ENCODE measurements at places on chromosomes 4 and X. TPM values are rescaled to one million over a fixed set of nuclear protein-coding genes. Genes with fewer than 3 reads are reported as not detected.

DNA sequence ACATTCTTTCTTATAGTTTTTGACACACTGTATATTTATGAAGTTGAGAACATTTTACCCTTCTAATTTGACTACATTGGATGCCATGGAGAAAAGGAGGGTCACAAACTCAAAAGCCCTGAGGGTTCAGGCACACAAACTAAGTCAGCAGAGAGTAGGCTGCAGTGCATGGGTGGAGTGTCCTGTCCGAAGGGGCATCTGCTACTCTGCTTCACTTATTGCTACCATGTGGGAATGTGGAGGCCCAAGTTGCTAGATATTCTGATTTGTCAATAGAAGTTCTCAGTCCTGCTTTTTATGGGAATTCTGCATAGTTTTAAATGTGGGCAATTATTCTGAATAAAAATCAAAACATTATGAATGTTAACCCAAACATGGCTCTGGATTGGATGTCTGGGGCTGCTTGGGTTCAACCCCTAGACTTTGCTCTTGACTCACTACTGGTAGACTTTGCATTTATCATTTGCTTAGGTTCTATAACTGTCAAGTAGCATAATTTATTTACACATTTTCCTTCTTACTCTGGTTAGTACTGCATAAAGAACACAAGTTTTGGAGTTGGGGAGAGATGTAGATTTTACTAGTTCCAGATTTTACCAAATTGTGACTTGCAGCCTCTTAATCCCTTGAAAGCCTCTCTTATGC is 255.1 kb downstream of the SPRY1 start:
- H3K27ac ChIP-seq = no peak overlapping the region
- no peak overlapping the region for H3K4me3 ChIP-seq
- peaks cover 6% of the 10 kb centered on the region for H3K36me3 ChIP-seq
- no peaks in the 10 kb centered on the region for H3K4me1 ChIP-seq

- H3K36me3 ChIP-seq = no peaks in the 10 kb centered on the region
- no peaks in the 10 kb centered on the region for H3K4me1 ChIP-seq
- no peak overlapping the region for H3K4me3 ChIP-seq
- no peaks in the 10 kb centered on the region for H3K27me3 ChIP-seq
- no peak overlapping the region for H3K27ac ChIP-seq
- DNase-seq = no peak
Observed at GRCh38 chr4:176963121-176963520, 170.4 kb upstream of the VEGFC start.

- H3K27ac ChIP-seq = no peak overlapping the region
- DNase-seq = no peak
- no peaks in the 10 kb centered on the region for H3K27me3 ChIP-seq
Observed at GRCh38 chr4:59664771-59665170, 1535.4 kb upstream of the ADGRL3 start.

- H3K4me3 ChIP-seq = no peak overlapping the region
- H3K27ac ChIP-seq = no peak overlapping the region
- no peaks in the 10 kb centered on the region for H3K36me3 ChIP-seq
- no peak for DNase-seq
- H3K27me3 ChIP-seq = no peaks in the 10 kb centered on the region
Observed at GRCh38 chr4:45693746-45694145, 430.1 kb downstream of the GABRG1 start.

DNA sequence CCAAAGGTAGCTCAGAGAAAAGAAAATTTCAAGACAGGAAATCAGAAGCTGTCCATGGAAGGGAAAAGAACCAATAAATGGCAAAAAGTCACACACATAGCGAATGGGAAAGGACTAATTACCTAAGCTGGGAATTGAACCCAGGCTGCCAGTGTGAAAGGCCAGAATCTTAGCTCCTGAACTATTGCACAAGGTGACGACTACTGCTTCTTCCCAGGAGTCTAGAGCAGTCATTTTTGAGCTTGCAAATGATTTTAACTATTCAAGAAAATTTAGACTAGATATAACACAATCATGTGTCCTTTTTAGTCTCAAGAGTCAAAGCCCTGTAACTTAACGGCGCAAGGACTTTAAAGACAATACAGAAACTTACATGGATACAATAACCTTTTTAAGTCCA is 34.1 kb upstream of the ZNF81 start:
- H3K27me3 ChIP-seq = peaks cover 2% of the 10 kb centered on the region
- no peaks in the 10 kb centered on the region for H3K4me1 ChIP-seq
- no peak overlapping the region for H3K27ac ChIP-seq
- H3K36me3 ChIP-seq = no peaks in the 10 kb centered on the region

DNA sequence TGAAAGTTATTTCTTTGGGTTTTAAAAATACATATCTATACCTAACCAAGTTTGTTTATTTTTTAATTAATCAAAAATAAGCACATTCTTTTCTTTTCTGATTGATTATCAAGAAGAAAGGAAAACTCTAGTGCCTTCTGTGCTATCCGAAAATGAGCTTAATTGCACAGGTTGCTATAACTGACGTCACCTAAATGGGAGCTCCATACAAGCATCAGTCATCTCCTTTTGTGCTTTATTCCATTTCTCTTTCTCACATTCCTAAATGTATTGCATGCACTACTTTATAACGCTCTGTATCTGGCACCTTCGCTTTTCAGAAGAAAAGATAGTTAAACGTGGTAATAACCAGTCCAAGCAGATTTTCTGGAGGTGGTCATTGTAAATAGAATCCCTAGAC is 675.0 kb downstream of the STPG2 start:
- H3K27ac ChIP-seq = no peak overlapping the region
- DNase-seq = no peak
- no peaks in the 10 kb centered on the region for H3K4me1 ChIP-seq
- no peak overlapping the region for H3K4me3 ChIP-seq
- H3K36me3 ChIP-seq = no peaks in the 10 kb centered on the region

- no peaks in the 10 kb centered on the region for H3K4me1 ChIP-seq
- H3K36me3 ChIP-seq = no peaks in the 10 kb centered on the region
- no peak overlapping the region for H3K27ac ChIP-seq
- no peak for DNase-seq
- no peak overlapping the region for H3K4me3 ChIP-seq
Observed at GRCh38 chr4:168740691-168741090, 243.8 kb downstream of the PALLD start.

The GPC4 gene
- total RNA-seq = not detected

The HSPA4L gene
- total RNA-seq = 0.15 TPM

The GAGE12J gene
- total RNA-seq = not detected
